Activated CD4-positive, alpha-beta T cell treated with anti-CD3 and anti-CD28 coated beads, Interleukin-2, Interleukin-6, amounts not matched to agents 100 ng/mL and 50 ng/mL, durations not matched to agents 16 hours and 8 hours (primary cell): ENCODE measurements at places on chromosomes 3 and 15.

GRCh38 chr3:16515885-16516420 is 2.5 kb upstream of the RFTN1 start:
- DNase-seq = no peak

- no peak for DNase-seq
Observed at GRCh38 chr3:138016065-138016464, 6.1 kb downstream of the CLDN18 start.

DNA sequence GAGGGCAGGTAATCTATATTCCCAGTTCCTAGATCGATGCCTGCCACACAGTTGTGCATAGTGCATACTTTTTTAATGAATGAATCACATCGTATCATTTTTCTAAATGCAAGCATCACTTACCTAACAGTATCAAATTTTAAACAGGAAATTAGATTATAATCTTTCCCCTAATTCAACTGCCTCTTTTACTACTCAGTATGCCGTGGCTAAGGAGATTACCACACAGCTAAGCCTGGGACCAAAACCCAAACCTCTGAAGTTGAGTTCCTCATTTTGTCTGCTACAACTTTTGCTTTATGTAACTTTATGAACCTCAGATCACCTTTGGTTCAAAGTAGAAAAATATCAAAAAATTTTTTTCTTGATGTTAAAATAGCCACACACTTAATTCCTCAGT is 53.2 kb upstream of the FNDC3B start:
- DNase-seq = no peak

DNA sequence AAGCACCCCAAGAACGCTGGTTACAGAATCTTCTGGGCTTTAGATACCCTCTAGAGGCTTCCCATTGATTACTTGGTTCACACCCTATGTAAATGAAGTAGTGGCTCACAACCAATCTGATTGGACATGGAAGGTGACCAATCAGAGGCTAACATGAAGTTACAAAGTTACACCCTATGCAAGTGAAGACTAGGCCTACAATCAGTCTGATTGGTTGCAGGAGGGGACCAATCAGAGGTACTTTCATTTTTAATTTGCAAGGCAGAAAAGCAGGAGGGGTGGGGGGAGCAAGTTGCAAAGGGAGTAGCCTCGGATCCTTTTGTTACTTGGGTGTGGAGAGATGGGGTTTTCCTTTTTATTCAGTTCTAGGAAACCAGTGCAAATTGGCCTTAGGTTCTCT is 11.1 kb upstream of the RTP2 start:
- DNase-seq = peak; percentile 42

DNA sequence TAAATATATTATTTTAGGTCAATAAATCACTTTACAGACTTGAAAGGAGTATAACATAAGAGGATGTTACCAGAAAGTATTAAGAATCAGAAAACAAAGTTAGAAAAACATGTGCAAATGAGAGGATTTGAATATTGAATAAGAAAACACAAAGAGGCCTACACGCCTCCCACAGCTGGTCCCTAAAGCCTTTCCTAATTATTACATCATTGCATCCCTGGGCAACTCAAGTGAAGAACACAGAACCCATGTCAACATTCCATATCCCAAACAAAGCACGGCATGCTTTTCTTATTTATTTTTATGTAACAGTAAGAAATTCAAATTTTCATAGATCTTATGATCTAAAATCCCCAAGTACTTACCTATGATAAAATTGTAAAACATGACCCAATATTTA is 61.2 kb downstream of the HERC1 start:
- DNase-seq = no peak
